ENCODE measurements at places on chromosomes 2 and 18.

GRCh38 chr18:10523544-10523943 lies 2.3 kb upstream of the NAPG start:
- DNase-seq, result no peak

DNA sequence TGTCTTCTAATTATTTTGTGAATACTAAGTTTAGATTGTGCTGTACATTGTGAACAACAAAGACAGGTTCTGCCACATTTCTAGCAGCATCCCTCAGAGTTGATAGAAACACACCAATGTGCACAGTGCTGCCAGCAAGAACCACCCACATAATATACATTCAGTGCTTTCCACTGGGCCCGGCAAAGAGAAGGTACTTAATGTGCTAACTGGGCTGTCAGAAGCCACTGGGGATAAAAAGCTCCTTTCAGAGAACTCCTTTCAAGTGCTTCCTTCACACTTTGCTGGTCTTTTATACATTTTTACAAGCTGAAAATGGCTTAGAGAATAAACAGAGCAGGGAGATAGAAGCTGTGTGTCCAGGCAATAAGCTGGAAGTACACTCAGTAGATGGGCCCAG lies 58.0 kb upstream of the CAPN13 start:
- no peak for DNase-seq

DNA sequence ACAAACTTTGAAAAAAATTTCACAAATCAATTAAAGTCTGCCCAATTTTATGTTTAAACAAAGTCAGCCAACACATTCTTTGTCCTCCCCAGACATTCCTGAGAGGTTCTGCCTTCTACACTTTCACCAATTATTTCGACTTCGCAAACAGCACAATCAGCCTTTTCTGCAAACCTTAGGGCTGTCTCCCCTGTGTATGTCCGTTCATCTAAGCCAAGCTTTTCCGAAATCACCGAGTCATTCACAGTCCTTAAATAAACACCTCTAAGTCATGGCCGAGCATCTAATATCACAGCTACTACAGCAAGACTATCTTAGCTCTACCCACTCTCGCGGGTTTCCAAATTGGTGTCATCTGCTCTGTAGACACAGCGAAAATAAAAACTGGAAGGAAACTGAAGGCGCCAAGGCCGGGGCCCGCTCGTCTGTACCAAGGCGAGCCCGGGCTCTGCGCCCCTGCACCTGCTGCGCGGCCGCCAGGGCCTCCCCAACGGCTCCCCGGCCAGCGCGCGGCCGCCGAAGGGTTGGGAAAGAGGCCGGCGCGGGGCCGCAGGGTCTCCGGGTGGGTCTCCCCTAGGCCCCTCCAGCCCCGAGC lies 730 bp downstream of the ODC1 start:
- DNase-seq, result no peak

- no peak for DNase-seq
Observed at GRCh38 chr2:223914324-223914723, 30.8 kb downstream of the WDFY1 start.

DNA sequence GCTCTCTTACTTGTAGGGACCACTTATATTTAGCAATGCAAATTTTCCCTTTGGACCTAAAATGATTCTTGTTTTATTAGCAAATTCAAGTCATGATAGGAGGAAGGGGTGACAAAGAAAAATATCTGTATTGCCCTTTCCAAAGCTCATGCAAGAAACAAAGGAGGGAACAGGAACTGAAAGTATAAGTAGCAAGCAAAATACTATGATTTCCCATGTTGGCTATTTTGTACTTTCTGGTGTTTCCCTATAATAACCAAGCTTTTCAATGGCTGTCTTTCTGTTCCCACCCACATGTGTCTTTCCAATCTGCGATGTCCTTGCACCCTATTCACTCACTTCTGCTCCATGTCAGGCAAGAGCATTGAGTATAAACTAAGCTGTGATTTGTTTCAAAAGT lies 279.7 kb downstream of the RNF144A start:
- DNase-seq, result no peak

DNA sequence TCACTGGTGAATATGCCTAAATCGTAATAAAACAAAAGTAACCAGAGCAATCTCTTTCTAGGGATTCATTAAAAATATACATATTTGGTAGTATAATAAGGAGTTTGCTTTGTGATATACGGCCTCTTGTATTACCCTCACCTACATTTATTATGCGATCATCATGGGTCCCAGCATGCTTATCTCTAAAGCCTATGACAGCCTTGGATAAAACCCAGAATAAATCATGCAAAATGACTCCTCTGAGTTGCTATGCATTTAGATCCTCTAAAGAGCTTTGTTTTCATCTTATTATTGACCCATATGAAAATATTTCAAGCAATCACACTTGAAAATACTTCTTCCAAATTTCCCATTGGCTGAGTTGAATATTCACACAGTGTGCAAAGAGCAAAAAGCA lies 432.3 kb downstream of the SUCLG1 start:
- DNase-seq, result no peak

DNA sequence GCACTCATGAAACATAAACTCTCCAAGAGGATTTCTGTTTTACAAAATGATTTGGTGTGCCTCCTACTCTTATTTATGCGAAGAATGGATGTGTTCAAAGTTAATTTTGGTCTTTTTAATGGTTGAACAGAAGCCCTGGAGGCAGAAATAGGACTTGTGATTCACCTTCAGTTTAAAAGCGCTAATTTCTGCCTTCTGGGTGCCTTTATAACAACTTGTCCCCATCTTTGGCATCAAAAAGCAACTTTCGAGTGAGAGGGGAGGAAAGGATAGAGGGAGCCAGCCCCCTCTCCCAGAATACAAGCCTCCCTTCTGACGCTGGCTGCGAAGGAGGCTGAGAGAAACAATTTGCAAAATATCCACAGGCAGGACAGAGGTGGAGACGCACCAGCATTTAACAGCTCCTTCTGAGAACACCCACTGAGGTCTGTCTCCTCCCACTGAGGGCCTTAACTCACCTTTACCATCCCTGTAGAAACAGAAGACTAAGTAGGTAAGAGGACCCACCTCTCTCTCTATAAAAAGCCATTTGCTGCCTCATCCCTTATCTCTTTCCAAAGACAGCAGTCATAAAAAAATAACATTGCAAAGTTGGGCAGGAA lies 24.3 kb upstream of the BCL11A start:
- no peak for DNase-seq

DNA sequence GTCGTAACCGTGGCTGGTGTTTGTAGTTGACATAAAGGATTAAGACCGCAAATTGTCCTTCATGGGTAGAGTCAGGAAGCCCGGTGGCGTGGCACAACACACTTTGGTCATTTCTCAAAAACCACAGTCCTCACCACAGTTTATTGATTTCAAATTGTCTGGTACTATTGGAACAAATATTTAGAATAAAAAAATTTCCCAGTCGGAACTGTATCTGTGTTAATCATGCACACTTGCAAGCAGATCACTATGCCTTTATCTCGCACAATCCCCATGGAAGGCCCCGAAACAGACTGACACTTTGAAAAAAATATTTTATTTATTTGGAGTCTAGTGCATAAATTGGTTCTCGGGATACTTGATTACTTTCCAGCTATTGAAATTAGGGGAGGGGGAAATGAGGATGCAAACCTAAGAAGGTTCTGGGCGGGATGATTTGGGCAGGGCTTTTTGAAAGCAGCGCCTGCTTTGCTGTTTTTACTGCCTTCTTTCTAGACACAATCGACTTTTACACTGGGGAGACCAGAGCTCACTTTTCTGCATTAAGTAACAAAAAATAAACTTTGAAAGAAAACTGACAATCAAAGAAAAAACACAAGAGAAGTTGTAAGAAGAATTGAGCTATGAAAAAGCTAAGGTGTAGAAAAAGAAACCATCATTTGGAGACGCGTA lies 15.4 kb upstream of the HOXD1 start:
- DNase-seq, result no peak

Data from C1 segment of cervical spinal cord (tissue), 14 donors.